ENCODE measurements at places on chromosomes 1 and 21.

DNA sequence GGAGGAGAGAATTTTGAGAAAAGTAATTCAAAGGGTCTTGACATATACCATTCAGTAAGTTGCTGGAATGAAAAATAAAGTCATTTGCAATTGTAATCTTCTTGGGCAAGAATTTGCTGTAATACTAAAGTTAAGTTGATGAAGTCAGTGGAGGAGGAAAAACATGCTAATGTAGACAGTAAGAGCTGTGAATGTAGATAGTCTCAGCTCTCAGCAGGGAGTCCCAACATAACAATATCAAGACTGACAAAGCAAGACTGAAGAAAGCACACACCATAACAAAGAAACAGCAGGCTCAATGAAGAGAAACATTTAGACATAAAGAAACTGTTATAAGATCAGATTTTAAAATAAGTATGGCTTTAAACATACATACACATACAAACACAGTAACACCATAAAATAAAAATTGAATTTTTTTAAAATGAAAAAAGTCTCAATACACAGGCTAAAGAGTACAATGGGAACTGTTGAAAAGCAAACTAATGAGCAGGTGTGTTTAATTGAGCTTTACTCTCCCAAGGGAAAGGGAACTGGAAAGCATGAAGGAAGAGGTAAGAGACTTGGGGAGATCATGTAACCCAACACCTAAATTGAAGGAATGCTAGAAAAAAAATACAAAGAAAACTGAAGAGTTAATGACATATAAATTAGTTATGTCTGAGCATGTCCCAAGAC lies 336.3 kb upstream of the NCAM2 start:
- DNase-seq = no peak

- no peak for DNase-seq
Measured at GRCh38 chr1:185895208-185895900, 161.2 kb downstream of the HMCN1 start.

DNA sequence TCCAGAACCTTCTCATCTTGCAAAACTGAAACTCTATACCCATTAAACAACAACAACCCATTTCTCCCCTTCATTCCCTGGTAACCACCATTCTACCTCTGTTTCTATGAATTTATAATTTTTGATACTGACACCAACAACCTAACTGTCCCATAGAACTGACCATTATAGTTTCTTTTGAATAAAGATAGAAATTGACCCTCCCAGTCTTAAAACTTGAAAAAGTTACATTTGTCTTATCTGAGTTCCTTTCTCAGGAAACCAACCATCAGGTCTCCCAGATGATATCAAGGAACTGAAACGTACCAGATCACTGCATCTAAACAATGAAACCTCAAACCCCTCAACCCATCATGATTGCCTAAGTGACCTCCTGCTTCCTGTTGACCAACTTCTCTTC lies 27.1 kb downstream of the RNF115 start:
- DNase-seq = no peak

DNA sequence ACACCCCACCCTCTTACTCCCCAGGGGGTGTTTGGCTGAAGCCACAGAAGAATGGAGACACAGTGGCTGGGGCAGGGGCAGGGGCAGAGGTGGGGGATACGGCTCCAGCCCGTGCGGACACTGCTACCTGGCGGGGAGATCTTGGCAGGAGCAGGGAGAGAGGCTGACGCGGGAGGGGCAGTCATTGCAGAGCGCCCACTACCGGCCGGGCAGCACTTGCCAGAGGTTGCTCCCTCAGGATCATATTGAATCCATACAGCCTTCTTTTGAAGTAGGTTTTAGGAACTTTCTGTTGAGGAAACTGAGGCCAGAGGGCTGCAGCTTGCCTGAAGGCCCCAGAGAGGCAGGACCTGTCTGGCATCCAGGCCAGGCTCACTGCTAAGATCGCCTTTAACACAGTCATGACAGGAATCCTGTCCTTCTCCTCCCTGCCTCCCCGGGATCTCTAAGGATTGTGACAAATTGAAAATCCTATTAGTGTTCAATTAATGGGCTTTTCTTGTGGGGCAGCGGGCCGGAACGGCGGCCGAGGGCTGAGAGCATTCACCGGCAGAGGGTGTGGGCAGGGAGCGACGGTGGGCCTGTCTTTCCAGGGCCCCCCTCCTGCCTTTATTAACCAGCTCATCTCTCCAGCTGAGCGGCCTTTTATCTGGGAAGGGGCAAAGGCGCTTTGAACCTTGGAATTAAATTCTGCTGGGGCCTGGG lies 65.5 kb upstream of the WNT4 start:
- DNase-seq = no peak

GRCh38 chr1:90074566-90074965 lies 79.7 kb downstream of the ZNF326 start:
- no peak for DNase-seq

- DNase-seq = no peak
Measured at GRCh38 chr1:218985424-218985984, 188.2 kb upstream of the LYPLAL1 start.

DNA sequence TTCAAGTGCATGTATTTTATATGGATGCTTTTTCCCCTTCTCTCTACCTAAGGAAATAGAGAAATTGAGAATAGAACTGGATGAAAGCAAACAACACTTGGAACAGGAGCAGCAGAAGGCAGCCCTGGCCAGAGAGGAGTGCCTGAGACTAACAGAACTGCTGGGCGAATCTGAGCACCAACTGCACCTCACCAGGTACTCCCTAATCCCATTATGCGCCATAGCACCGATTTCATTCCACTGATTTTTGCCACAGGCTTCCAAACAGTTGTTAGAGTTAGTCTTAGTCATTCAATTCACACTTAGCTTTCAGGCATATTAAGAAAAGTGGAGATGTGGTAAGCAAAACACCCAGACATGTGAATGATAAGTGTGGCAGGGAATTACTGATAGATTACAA lies 122.8 kb downstream of the SDCCAG8 start:
- DNase-seq = no peak

DNA sequence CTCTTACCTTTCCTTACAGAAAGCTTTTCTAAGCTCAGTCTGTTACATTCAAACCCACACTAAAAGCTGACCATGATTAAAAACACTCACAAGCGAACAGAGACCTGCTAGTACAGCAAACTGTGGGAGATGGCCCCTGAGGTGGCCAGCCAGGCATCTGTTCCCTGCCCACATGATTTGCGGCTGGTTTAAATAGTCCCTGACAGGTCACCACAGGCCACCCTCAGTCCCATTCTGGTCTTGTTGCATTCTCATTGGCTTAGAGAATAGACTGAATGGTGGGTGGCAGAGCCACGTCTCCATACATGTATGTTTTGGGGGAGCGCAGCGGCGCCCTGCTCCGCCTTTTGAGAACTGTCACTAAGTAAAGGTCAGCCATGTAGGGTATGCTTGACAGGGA lies 2.3 kb upstream of the ACTA1 start:
- DNase-seq = no peak

DNA sequence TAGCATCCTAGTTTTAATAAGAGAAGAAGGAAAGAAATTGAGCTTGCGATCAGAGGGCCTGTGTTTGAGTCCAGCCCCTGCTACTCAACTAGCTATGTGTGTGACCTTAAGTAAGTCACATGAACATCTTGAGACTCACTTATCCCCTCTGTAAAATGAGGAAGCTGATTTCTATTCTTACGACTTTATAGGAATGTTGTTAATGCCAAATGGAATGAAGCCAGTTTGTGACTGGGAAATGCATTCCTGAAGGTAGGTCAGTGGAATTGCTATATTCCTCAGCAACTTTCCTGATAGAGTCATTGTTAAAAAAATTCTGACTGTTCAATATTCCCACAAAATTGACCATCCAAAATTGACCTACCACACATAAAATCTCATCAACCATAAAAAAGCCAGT lies 14.9 kb downstream of the FASLG start:
- no peak for DNase-seq

DNA sequence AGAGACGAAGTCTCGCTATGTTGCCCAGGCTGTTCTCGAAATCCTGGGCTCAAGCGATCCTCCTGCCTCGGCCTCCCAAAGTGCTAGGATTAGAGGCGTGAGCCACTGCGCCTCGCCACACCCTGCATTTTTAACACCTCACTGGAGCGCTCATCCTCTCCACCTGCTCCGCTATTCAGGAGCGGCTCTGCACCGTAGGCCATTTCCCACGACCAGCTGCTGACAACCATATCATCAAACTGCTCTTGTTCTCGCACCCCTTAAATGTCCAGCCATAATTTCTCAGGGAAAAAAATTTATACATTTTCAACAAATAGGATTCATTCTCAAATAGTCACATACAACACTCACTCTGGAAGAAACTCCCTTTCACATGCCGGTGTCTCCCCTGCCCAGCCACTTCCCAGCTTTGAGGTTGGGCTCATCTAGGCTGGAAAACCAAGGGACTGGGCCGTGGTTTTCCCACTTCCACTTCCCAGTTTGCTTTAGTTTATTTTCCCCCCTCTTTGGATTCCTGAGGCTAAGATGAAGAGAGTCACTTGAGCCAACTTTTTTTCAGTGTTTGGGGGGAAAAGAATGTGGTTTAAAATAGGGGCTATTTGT lies 639 bp upstream of the IPO9 start:
- no peak for DNase-seq

DNA sequence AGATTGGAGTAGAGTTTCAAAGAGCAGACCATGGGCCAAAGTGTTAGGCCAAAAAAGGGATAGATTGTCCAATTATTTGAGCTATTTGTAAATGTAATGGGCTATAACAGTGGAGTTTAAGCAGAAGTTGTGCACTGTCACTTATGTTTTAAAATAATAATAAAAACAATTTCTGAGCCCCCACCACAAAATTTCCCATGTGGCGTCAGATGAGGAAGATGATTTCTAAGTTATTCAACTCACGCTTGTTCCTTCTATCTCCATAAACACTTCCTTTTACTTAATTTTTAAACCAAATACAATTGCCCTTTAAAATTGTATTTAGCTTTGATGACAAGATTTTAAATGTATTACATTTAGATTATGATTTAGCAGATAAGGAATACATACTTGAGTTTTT lies 330.0 kb downstream of the PTPRC start:
- DNase-seq = no peak

GRCh38 chr1:184215274-184215925 lies 163.9 kb downstream of the TSEN15 start:
- DNase-seq = no peak

DNA sequence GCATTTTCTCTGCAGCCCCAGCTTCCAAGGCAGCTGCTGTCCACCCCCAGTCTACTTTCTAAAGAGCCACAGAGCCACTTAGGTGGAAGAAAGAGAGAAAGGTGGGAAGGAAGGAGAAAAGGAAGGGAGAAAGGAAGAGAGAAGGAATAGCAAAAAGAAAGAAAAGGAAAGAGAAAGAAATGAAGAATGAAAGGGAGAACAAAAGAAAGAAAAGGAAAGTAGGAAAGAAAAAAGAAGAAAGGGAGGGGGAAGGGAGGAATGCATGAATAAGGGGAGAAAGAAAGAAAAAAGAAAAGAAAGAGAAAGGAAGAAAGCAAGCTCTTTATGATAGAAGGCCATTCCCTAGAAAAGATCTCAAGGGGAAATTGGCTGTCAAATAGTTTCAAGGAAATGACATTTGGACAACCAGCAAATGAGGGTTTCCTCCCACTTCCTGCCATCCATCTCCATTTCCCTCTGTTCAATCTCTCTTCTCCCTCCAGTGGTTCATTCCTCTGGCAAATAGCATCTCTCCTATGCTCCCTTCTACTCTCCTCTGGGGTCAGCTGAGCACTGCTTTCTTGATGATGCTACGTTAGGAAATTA lies 3.4 kb upstream of the CSF1 start:
- DNase-seq = no peak

DNA sequence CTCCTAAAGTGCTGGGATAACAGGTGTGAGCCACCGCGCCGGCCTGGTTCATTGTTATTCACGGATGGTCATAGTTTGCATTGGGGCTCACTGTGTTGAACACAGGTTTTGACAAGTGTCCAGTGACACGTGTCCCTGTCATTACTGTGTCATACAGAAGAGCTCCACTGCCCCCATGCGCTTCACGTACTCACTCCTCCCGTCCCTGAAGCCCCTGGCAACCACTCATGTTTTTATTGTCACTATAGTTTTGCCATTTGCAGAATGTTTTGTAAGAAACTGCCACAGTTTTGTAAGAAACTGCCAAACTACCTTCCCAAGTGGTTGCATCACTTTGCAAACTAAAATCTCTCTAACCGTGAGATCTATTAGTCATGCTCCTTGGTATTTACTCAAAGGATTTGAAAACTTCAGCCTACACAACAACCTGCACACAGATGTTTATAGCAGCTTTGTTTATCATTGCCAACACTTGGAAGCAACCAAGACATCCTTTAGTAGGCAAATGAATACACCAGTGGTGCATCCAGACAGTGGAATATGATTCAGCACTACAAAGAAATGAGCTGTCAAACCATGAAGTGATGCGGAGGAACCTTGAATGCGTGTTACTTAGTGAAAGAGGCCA lies 163.2 kb upstream of the COL6A1 start:
- DNase-seq = no peak

- no peak for DNase-seq
Measured at GRCh38 chr1:33165209-33165608, 16.6 kb downstream of the TRIM62 start.

- DNase-seq = no peak
Measured at GRCh38 chr1:196152975-196153374, 455.3 kb downstream of the KCNT2 start.

DNA sequence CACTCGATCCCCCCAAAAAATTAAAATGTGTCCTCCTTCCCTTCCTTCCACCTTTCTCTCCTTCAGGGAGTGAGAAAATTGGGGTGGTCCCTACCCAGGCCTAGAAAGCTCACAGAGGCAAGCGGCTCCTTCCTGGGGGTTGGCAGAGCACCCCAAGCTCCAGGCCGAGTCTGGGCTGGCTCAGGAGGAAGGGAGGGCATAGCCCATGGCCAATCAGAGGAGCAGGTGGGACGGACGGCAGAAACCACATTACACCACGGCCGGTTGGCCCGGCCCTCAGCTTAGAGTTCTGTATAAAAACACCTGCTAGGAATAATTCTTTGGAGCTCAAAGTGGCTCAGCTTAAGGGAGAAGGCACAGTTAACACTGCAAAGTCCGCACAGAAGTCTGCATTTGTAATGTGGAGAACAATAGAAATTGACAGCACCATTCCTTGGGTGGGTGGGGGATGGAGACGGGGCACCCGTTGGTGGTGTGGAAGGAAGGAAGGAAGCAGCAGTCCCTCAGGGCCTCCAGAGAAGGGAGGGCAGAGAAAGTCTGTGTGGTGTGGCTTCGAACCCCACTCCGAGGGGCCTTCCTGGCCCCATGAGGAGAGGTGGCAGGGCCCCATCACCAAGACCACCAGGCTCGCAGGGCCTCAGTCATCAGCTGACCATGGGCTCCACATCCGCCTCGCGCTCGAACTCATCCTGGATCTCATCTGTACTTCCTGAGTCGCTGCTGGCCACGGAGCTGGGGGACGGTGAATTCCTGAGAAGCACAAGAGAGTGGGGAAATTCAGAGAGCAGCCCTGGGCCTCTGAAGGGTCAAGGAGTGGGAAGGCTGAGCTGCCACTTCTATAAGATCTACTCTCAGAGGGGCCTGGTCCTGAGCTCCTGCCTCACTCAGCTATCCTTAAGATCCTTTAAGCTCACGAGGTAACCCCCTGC lies 5.8 kb upstream of the ALDH4A1 start:
- DNase-seq = no peak

- no peak for DNase-seq
Measured at GRCh38 chr1:151553659-151554058, 13.6 kb downstream of the TUFT1 start.

Measured in T-helper 1 cell (primary cell).